ENCODE measurements at places on chromosomes 3 and 15.
A peak's percentile ranks its signal among the peaks of the same experiment; 100 is the strongest.

DNA sequence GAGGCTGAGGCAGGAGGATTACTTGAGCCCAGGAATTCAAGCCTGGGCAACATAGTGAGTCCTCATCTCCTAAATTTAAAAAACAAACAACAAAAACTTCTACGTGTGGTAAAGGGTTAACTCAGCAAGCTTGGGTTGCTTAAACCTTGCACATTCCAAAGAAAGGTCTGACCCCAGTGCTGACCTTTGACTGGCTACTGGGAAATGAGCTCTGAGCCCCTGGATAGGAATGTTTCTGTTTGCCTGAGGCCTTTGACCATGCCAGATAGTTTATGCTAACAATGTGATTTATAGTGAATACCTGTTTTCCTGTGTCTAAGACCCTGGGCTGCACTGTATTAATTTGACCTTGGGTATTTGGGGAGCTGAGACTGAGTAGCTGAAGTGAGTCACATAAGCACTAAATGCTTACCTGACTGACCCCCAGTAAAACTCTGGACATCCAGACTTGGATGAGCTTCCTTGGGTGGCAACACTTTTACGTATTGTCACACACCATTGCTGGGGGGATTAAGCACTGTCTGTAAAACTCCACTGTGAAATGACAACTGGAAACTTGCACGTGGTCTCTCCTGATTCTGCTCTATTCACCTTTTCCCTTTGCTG is 20.7 kb downstream of the TCAIM start:
- no peak for DNase-seq

DNA sequence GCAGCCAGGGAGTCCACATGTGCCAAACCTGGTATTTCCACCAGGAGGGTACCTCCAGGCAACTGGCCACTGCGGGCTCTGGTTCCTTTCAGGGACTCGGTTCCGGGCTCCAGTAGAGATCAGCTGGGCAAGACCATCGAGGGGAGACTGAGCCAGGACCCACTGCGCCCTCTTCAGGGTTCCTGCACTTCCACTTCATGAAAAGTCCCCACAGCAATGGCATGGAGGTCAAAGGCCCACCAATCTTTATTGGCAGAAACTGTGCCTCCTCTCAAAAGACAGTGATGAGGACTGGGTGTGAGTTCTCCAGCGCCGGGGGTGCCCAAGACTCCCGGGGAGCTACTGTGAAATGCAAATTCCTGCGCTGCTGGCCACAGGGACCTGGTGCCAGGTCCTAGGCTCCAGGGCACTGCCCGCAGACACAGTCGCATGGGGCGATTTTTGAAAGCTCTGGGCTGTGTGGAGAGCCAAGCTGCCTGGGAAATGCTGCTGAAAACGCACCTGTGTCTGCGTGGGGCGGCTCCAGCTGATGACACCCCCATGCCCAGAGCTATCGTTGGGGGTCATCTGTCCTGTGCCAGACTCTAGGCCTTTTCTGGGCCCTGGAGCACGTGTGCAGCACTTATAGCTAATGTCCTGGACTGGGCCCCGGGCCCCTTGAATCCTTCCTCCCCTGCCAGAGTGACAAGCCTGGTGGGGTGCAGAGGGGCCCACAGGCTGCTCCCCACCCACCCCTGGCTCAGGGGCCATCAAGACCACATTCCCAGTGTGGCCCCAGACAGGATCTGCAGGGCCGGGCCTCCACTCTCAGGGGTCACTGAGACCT is 144.0 kb downstream of the NSMCE3 start:
- no peak for DNase-seq

GRCh38 chr15:64046421-64047153 is at the start of gene DAPK2:
DAPK2 (minus strand) TSS chr15:64046485; CDS start chr15:64040261, 6,224 bp downstream.
- DNase-seq, result peak; percentile 19

DNA sequence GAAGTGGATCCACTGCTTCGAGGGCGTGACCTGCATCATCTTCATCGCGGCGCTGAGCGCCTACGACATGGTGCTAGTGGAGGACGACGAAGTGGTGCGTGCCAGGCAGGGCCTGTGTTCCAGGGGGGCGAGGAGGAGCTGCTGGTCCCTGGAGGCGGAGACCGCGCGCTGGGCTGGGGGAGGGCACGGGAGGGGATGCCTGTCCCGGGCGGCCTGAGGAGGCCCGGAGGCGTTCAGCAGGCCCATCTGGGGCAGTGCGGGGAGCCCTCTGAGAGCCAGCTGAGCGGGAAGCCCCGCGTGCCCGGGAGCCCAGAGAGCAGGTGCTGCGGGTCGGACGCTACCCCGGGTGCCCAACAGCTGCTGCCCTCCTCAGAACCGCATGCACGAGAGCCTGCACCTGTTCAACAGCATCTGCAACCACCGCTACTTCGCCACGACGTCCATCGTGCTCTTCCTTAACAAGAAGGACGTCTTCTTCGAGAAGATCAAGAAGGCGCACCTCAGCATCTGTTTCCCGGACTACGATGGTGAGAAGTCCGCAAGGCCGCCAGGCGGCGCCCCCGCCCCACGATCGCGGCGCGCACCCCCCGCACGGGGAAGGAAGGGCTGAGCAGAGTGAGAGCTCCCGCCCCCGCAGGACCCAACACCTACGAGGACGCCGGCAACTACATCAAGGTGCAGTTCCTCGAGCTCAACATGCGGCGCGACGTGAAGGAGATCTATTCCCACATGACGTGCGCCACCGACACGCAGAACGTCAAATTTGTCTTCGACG is 2.9 kb downstream of the GNAT1 start:
- DNase-seq, result no peak

GRCh38 chr15:36210426-36210825 is 369.0 kb upstream of the CDIN1 start:
- DNase-seq, result no peak

- no peak for DNase-seq
Observed at GRCh38 chr3:114231616-114232015, 5.8 kb downstream of the ZNF80 start.

DNA sequence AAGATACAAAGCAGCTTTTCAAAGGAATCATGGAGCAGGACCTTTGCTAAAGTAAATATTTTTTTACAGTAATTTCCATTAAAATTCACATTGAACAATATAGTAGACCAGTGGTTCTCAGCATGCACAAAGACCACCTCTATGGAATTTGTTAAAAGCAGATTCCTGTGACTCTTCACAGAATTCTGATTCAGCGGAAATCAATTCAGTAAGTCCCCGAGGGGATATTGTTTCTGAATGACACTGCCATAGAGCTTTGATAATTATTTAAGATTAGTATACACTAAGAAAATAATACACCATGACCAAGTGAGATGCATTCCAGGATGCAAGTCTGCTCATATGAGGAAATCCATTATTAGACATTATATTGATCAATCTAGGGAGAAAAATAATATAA is 161.9 kb upstream of the TNIK start:
- no peak for DNase-seq

DNA sequence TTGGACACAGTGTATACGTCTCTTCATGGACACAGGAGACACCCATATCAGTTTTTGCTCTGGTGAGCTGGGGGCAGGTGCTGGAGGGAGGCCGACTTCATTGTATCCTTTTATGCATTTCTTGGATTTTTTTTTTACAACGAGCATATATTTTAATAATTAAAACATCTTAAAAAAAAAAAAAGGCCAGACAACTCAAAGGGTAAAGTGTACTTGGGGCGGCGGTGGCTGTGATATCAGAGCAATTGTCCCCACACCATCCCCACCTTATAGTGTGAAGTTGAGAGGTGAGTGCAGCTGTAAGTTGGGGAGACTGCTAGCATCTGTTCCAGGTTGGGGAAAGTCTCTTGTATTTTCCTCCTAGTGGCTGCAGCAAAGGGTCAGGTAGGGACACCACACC is 12.0 kb upstream of the PLXNA1 start:
- no peak for DNase-seq

DNA sequence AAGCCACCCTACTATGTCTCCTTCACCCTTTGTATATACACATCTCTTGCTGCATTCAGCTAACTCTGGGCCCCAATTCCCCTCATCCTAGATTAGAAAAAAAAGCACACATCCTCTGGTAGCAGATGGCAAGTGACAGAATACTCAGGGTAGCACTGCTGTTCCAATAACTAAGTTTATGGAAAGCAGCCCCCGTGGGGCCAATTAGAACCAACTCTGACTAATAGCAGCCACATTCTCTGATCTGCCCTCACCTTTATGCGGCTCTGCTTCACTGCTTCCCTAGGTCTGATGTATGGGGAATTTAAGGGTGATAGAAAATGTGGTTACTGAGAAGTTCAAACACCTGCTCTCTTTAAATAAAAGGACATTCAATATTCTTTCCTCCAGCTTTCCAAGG is 74.9 kb upstream of the SETMAR start:
- no peak for DNase-seq

- DNase-seq, result no peak
Observed at GRCh38 chr3:73271-73670, 123.3 kb upstream of the CHL1 start.

DNA sequence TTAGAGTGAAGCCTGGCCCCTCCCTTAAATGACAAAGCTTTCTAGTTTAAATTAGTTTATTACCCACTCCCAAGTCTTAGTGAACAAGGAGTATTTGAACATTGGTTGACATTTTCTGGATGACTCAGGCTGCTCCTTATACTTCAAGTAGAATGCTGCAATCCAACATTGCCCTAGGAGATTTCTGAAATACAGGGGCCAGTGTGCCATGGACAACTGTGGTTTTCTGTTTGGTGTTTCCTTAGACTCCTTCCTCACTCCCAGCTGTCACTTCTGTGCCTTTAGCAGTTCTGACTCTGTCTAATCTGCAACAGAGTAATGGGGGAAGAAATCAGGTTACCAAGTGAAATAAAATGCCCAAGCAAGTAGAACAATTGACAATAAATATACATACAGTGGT is 116.1 kb upstream of the P2RY1 start:
- no peak for DNase-seq

GRCh38 chr15:100973351-100974111 is 54.4 kb downstream of the LRRK1 start:
- no peak for DNase-seq

GRCh38 chr15:29631076-29632070 is 190.9 kb downstream of the TJP1 start:
- no peak for DNase-seq

DNA sequence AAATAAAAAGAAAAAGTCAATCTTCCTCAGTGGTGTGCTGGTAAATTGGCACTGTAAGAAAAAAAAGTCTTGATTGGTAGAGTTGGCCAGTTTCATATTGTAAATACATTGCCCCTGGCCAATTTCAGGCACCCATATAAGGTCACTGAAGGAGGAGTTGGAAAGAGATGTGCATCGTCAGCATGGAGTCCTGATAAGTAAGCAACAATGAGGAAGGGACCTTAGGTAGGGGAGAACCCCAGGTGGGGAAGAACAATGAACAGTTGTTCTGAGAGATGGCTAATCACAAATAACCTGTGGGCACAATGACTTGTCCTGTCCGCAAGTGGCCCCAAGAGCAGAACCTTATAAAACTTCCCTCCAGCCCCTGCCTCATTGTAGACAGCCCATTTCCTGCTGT is 8.6 kb upstream of the CYP8B1 start:
- no peak for DNase-seq

GRCh38 chr3:134543113-134543512 is 57.3 kb downstream of the CEP63 start:
- DNase-seq, result no peak

DNA sequence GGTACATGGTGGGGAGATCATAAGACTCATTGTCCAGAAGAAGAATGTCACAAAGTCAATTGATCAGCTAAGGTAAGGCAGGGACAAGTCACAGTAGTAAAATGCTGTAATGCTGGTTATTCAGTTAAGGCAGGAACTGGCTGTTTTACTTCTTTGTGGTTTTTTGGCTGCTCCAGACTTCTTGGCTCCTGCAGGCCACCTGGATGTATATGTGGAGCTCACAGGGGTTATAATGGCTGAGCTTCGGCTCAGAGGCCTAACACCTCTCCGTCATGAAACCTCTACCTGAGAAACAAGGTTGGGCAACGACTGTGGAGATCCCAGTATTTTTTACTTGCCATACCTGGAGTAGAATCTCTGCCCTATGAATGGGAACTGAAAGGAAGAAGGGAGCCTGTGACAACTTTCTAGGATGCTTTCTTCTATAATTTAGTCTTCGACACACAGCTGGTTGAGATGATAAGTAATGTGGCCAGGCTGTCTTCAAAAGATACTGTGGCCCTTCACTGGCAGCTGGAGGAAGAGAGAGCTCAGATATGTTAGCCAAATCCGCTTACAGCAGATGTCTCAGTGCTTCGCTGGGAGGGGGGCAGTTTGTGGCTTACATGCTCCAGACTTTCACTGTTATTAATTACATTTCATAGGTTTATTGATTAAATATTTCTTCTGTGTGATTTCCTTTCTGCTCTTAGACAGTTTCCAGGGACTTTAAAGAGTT is 887.8 kb downstream of the IGSF11 start:
- no peak for DNase-seq

- no peak for DNase-seq
Observed at GRCh38 chr3:37934631-37935289, 55.8 kb upstream of the VILL start.

GRCh38 chr3:180332608-180333007 is 269.4 kb upstream of the TTC14 start:
- no peak for DNase-seq

DNA sequence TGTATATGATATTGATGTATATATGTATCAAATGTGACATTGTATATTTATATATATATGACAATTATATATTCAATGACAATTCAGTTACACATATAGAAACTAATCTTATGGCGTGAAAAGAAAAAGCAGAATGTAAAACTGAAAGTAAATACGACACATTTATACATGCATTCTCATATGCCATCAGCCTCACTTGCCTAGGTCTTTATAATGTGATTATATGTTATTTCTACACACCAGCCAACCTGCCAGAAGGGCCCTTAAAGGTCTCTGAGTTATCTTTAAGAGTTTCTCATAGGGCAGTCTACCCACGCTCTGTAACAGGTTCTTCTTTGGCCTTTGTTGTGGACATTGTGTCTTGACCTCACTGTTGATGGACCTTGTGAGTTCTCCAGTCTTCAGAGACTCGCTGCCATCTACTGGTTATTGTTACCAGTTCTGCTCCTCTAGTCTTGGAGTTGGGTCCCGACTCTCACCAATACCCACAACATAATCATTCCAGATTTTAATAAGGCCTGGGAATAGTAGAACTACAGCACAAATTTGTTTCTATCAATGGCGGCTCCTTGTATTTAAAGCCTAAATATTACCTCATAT is 371.5 kb upstream of the GOLIM4 start:
- peak; percentile 1 for DNase-seq

GRCh38 chr15:35854316-35854715 is 308.4 kb upstream of the DPH6 start:
- DNase-seq, result no peak

DNA sequence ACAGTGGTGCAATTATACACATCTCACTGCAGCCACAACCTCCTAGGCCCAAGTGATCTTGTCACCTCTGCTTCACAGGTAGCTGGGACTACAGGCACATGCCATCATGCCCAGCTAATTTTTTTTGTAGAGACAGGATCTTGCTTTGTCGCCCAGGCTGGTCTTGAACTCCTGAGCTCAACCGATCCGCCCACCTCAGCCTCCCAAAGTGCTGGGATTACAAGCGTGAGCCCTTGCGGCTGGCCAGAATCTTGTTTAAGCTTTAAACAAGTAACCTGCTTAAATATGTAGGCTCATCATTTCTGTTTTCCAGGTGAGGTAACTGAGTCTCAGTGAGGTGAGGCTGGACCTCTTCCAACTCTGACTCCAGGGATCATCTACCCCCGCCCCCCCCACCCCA is 7.7 kb upstream of the PSTPIP1 start:
- DNase-seq, result no peak

All from fibroblast of skin of left biceps (primary cell).